Activated T-cell treated with anti-CD3 and anti-CD28 coated beads, Interleukin-2, amount 50 U/mL, for 4 hours (primary cell): ENCODE measurements at places on chromosomes 2 and 18. TPM values are rescaled to one million over a fixed set of nuclear protein-coding genes. Genes with fewer than 3 reads are reported as not detected.

- no peak for DNase-seq
Measured at GRCh38 chr18:48675912-48676311, 137.1 kb downstream of the CTIF start.

DNA sequence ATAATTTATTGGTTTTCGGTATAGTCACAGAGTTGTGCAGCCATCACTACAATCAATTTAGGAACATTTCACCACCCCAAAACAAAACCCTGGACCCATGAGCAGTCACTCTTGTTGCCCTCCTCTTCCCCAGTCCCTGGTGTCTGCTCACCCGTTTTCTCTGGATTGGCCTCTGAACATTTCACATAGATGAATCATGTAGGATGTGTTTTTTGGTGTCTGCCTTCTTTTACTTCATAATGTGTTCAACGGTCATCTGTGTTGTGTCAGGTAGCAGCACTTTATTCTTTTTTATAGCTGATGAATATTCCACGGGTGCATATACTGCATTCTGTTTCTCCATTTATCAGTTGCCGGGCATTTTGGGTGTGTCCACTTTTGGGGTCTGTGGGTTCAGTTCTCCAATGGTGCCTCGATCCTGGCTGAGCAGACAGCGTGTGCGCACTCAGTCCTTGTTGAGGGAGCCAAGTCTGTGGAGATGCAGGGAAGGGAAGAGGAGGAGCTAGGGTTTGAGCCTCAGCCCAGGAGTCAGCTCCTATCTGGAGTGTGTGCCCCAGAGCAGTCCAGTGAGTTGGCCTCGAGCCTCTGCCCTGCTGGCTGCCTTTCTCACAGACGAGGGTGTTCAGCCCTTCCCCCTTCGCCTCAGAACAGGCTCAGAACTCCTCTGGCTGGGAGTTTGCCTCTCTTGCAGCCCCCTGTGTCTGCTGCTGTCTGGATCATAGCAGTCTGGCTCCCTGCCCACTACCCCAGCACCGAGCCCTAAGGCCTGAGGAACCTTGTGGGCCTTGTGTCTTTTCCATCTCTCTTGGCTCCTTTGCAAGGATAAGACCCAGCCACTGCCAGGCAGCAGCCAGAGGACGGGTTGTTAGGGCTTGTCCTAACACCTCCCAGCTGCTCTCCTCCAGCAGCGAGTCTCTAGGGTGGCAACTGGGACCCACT is 18.0 kb downstream of the C2orf74 start:
- DNase-seq = no peak

DNA sequence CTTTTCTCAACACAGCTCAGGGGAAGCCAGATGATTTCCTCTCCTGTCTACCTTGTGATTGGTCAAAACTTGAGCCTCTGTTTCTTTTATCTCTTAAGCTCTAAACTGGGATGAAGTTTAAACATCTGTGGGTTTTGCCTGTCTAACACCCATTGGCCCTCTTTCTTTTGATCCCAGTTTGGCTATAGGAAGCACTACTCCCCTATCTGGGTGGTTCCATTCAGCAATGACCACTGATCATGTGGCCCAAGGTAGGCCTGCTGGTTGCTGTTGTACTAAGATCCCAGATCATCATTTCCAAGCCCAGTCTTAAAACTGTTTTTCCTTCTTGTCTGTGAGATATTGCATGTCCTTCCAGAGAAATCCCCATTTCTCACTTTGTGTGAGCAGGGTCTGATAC is 51.6 kb upstream of the STPG4 start:
- DNase-seq = no peak

GRCh38 chr18:48388478-48388877 is 20.7 kb downstream of the ZBTB7C start:
- no peak for DNase-seq

Gene HJURP
- 5.8 TPM for total RNA-seq

Gene SALL3
- total RNA-seq = not detected
